ENCODE measurements at places on chromosomes 13 and 19.

DNA sequence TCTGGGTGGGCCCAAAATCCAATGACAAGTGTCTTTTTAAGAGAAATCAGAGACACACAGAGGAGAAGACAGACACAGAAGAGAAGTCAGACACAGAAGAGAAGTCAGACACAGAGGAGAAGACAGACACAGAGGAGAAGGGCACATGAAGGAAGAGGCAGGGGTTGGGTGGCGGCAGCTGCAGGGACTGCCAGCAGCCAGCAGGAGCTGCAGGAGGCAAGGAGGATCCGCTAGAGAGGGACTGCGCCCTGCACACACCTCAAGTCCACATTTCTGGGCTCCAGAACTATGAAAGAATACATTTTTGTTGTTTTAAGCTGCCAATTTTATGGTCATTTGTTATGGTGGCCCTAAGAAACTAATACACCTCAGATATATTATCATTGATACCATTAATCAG lies 140.6 kb downstream of the ZIC5 start:
- no peak for DNase-seq

DNA sequence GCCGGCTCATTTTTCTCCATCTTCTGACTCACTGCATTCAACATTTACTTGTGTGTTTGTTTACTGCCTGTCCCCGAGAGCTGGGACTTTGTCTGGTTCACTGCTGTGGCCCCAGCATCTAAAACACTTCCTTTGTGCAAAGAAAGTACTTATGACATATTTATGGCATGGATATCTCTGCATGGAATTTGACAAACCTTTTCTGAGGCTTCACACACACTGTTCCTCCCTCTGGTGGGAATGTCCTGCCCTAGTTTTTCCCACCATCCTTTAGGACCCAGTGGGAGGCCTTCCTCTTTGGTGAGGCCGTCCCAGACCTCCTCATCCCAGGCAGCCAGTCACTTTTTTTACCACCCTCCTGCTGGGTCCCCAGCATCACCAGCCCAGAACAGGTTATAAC lies 1.4 kb upstream of the SRRM5 start:
- no peak for DNase-seq

DNA sequence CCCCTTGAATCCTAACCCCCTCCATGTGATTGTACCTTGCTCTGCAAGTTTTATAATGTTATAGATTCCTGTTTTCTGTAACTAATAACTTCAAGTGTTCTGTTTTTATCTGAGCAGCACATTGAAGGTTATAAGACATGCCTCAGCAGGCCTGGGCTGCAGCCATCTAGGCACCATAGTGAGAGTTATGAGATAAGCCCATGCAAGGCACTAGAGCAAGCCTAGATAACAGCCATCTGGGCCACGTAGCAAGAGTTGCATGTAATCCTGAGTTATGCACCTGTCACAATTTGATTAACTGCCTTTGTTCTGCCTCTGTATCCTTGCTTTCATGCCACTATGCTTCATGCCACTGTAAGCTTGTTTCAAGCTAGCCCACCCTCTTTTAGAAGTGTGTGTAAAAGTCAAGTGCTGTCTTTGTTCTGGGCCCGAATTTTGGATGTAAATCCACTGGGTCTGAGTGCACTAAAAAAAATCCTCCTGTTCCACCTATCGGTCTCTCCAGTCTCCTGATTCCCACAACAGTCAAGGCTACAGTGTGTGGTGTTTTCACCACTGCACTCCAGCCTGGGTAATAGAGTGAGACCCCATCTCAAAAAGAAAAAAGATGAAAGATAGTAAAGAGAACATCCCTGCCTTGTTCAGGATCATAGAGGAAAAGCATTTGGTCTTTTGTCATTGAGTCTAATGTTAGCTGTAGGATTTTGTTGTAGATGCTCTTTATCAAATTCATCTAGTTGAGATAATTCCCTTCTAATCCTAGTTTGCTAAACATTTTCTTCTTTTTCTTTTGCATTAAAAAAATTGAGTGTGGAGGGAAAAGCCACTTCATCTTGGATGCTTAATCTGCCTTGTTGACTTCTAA lies 16.0 kb upstream of the KBTBD6 start:
- DNase-seq: no peak

- DNase-seq: no peak
These were observed 333.4 kb downstream of the ITGBL1 start for GRCh38 chr13:101785858-101786257.

GRCh38 chr13:112687836-112688559 lies 1.8 kb upstream of the ATP11A start:
- no peak for DNase-seq

DNA sequence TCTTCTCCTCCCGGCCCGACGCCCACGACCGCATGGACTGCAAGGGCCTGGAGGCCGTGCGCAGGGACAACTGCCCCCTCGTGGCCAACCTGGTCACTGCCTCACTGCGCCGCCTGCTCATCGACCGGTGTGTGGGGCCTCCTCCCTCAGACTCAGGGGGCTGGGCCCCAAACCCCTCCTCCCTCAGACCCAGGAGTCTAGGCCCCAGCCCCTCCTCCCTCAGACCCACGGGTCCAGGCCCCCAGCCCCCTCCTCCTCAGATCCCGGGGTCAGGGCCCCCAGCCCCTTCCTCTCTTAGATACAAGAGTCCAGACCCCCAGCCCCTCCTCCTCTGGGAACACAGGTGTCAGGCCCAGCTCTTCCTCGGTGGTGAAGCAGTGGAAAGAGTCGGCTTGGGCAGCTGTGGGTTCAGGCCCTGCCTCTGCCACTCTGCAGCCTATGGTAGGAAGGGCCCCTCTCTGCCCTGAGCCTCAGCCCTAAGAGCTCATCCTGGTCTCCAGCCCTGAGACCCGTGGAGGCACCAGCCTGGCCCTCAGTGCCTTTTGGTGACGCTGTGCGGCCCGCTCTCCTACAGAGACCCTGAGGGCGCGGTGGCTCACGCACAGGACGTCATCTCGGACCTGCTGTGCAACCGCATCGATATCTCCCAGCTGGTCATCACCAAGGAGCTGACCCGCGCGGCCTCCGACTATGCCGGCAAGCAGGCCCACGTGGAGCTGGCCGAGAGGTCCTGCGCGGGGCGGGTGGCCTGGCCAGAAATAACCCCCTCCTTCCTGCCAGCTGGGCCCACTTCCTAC lies 3.7 kb upstream of the SPIB start:
- DNase-seq: peak; percentile 80

- DNase-seq: no peak
These were observed 5.1 kb downstream of the DNMT1 start for GRCh38 chr19:10189616-10190015.

- no peak for DNase-seq
These were observed 43.2 kb upstream of the TPM4 start for GRCh38 chr19:16033136-16033530.

- DNase-seq: no peak
These were observed 15.6 kb upstream of the HMGB1 start for GRCh38 chr13:30481241-30481760.

DNA sequence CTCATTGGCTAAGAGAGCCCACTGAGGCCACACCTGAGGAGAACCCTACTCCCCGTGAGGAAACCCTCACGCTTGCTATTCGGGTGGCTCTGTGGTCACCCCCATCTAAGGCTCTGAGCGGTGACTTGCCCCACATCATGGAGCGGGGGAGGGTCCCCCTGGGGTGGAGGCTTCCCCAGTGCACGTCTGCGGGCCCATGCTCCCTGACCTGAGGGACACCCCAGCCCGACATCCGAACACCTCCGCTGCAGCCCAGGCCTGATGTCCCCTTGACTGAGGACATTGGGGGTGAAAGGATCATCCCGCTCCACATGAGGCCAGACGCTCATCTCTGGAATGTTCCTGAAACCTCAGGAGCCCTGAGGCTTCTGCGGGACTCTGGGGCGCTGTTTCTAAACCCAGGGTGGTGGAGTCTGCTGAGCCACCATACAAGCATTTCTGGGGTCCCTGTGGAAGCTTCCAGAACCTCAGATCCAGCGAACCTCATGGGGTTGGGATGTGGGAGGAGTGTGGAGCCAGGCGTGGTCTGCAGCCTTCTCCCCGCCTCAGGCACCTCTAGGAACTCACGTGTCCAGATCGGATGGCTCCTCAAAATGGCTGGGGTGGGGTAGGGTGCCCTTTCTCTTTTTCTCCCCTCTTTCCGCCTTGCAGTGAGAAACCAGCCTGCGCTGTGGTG lies 19.9 kb downstream of the TMED1 start:
- no peak for DNase-seq

- no peak for DNase-seq
These were observed at the start of gene TNFSF11 for GRCh38 chr13:42574011-42574410. Gene TNFSF11, plus strand, starts transcription at chr13:42574152. Its CDS starts 152 bp downstream, at chr13:42574304.

- DNase-seq: no peak
These were observed 21.5 kb downstream of the COLGALT1 start for GRCh38 chr19:17576758-17577456.

DNA sequence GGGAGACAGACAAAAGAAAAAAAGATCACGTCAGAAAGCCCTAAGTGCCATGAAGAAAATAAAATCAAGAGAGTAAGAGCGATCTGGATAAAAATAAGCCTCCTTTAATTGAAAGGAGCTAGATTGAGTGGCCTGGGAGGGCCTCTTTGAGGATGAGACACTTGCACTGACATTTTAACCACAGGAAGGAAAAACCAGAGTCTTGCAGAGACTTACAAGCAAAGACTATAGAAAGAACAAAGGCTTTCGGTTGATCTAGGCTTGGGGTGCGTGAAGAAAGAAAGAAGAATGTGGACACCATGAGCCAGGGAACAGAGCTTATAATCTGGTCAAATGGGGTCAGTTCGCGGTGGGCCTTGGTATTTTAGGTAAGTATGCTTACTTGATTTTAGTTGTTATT lies 342.7 kb downstream of the COG6 start:
- DNase-seq: no peak

GRCh38 chr13:48772908-48773307 lies 119.2 kb downstream of the CYSLTR2 start:
- no peak for DNase-seq

DNA sequence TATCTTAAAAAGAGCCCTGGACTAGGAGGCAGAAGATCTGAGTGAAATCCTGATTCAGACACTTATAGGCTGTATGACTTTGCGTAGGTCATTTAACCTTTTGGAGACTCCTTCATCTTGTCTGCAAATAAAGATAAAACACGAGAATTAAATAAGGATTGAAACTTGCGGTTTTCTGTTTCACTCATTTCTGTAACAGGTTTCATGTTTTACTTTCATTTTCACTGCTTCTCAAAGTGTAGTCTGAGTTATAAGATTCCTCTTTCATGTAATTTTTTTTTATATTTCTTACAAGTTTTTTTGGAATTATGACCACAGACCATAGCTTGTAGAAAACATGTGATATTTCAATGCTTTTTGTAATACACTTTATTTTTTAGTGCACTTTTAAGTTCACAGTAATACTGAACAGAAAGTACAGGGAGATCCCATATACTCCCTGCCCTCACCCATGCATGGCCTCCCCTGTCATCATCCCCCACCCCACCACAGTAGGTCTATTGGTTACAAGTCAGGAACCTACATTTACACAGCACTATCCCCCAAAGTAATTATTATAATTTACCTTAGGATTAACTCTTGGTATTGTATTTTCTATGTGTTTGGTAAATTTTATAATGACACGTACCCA lies 174.6 kb downstream of the ITGBL1 start:
- no peak for DNase-seq

DNA sequence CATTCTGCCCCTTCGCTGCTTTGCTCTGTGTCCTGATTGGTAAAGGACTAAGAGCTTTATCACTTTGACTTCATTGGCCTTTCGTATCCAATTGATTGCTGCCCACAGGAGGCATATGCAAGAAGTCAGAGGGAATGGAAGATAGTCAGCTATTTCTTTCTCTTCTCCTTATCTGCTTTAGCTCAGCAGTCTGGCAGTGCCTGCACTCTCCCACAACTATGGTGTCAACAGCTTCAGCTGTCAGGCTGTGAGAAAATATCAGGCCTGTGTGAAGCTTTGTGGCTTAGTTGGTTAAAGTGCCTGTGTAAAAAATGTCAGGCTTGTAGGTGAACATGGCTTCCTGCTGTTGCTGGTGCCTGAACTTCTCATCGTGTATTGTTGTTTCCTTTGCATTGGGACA lies 243.0 kb downstream of the PCDH17 start:
- no peak for DNase-seq

DNA sequence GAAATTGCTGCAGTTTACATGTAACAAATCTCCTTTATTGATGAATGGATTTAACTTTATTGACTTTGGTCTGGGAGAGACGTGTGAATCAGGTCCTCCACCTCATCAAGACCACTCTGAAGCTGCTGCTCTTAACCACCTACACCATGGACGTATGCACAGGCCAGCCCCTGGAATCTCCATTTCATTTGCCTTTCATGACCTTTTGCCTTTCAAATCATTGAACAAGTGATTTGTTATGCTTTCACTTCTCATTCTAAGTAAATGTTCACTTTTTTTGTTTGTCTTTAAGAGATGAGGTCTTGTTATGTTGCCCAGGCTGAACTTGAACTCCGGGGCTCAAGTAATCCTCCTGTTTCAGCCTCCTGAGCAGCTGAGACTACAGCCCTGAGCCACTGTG lies 240.0 kb upstream of the SERP2 start:
- no peak for DNase-seq

DNA sequence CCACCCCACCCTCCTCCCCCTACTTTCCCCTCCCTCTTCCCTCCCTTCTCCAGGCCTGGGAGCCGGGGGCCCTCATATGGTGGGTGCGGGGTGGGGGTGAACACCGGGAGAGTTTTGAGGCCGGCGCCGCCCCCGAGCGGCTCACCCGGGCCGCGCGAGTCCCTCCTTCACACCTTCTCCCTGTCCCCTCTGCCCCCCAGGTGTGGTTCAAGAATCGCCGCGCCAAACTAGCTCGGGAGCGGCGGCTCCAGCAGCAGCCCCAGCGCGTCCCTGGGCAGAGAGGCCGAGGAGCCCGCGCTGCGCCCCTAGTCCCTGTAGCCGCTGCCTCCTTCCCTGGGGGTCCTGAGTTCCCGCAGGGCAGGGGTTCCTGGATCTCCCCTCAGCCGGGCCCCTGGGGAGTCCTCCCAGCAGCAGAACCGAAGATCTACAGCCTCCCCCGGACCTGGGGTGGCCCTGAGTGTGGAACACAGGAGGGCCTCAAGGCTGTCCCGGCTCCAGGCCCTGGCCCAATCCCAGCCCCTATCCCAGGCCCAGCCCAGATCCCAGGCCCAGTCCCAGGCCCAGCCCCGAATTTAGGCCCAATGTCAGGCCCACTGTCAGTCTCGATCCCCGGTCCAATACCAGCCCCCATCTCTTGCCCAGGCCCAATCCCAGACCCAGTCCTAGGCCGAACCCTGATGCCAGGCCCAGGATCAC lies 1.7 kb downstream of the TPRX2 start:
- no peak for DNase-seq
